ENCODE measurements at places on chromosomes 5 and 9. TPM values are rescaled to one million over a fixed set of nuclear protein-coding genes. Genes with fewer than 3 reads are reported as not detected.
A peak's percentile ranks its signal among the peaks of the same experiment; 100 is the strongest.

GRCh38 chr9:129176701-129177442 is 1.2 kb downstream of the IER5L start:
- DNase-seq, result no peak

- DNase-seq, result peak; percentile 24
Measured at GRCh38 chr9:100554935-100555401, 22.9 kb upstream of the CAVIN4 start.

DNA sequence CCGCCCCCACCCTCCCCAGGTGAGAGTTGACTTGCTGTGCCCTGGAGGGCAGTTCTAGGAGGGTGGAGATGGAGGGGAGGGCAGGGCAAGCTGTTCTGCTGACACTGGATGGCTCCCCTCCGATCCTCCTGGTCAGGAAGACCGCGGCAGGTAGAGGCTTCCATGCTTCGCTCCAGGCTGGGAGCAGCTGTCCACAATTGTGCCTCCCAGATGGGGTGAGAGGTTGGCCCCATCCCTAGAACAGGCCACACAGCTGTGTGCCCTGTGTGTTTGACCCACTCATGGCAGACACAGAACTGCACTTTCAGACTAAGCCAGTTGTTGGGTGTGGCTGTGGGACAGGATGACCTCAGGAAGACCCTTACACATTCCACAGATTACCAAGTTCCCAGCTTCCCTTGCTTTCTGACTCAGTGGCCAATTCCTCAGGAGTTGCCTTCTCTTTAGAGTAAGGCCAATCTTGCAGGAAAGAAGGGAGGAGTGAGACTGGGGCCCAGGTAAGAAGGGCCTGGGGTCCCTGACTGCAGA is 72.1 kb upstream of the HSPA9 start:
- DNase-seq, result no peak

GRCh38 chr5:5558638-5559527 is 136.4 kb downstream of the ICE1 start:
- DNase-seq, result no peak

- no peak for DNase-seq
Measured at GRCh38 chr5:146772881-146773466, 105.6 kb downstream of the PPP2R2B start.

DNA sequence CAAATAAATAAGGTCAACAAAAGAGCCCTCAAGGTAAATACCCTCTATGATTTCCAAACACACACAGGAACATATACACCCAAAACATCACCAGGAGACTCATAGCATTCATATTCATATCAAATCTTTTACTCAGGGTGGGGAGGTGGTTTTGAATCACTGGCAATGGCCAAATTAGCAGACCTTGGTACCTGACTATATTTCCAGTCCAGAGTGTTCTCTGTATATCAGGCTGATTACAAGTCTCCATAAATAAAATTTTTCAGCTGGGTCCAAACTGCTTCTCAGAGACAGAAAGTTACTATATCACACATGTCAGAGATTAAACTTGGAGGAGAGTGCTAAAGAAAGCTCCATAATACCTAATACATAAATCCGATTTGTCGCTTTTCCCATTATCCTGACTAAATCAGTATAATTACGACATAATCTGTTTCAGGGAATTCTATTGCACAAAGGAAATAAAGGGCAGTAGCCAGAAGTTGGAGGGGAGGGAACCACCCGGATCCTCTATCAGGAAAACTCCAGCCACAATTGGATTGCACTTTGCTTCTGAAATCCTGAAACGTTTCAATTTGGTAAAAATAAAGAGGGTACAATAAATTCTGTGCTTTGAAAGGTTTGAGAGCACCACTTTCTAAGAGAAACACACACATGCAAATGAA is 7.0 kb upstream of the GOLGA1 start:
- no peak for DNase-seq

DNA sequence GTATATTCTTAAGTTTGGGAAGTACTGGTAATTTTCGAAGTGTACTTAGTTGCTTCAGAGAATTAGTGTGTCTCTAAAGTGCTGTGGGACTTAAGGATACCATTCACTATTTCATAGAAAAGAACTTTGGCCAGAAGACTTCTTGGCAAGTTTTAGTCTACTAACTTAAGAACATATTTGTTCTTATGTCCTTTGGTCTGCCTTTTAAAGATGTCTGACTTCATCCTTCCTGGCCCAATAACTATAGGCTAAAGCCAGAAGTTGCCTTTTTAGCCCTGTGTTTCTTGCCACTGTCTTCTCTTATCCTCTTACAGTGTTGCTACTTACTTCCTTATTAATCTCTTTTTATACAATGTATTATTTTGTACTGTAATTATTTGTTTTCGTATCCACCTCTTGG is 6.3 kb downstream of the RBM27 start:
- no peak for DNase-seq

- no peak for DNase-seq
Measured at GRCh38 chr5:122921826-122922225, 76.4 kb downstream of the SNX24 start.

GRCh38 chr9:137045294-137046087 is 486 bp downstream of the NPDC1 start:
- DNase-seq, result no peak

DNA sequence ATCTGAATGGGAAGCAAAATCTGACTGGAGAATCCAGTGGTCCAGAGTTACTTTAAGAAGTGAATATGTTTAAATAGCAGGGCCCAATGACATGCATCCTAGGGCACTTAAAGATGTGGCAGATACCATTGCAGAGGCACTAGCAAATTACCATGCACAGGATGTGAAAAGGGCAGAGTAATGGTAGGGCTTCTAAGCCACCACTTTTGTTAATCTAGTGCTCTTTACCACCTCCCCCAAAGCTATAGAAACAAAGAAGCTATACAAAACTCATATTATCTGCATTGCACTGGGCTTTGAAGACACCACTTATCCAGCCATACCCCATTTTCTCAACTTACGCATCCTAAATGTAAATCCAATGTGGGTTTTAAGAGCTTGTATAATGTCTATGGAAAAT is 81.2 kb downstream of the ZCCHC7 start:
- no peak for DNase-seq

DNA sequence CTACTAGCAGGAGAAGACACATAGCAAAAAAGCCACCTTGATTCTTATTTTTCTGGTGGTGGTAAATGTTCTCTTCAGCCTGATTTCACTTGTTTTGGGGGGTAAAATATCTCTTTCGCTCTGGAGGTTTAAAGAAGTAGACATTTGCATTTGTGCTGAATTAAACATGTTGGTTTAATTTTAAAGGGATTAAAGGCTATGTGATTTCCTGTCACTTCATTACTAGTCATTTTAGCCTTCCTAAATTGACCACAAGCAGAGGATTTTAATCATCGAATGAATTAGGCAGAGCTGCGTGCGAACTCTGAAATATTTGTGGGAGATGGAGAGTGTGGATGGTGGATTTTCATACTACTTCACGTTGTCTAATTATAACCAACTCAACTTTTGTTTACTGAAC is 4.8 kb downstream of the RASGRF2 start:
- DNase-seq, result no peak

DNA sequence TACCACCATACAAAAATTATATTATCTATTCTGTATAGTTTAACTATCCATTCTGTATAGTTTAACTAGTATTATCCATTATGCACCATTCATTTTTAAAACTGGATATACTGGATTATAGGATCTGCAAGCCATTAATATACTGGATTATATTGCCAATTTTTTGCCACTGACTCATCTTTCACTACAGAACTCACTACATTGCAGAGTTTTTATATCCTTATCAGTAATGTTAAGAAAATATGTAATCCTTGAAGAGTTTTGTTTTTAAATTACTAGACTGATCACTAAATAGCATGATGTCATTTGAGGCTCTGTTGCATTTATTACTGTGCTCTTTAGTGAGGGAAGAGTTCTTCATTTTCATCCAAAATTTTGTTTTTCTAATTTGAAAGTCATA is 109.8 kb upstream of the SNX2 start:
- DNase-seq, result no peak

DNA sequence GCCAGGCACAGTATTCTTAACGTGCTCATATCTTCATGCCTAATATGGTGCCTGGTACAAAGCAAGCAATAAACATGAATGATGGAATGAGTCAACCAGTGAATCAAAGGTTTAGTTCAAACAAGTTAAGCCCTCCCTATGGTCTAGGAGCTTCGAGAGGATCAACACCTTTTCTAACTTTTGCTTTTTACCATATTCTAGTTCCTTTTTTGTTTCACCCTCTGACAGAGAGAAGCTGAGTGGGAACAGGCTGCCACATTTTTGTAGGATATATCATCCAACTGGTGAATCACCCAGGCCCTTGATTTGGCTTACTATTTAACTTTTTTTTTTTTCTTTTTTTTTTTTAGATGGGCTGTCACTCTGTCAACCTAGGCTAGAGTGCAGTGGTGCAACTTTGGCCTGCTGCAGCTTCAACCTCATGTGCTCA is 39.3 kb upstream of the TNC start:
- DNase-seq, result no peak

GRCh38 chr5:82105457-82105856 is 133.6 kb downstream of the ATG10 start:
- DNase-seq, result no peak

GRCh38 chr9:111298731-111299598 is 31.1 kb downstream of the OR2K2 start:
- DNase-seq, result peak; percentile 26

DNA sequence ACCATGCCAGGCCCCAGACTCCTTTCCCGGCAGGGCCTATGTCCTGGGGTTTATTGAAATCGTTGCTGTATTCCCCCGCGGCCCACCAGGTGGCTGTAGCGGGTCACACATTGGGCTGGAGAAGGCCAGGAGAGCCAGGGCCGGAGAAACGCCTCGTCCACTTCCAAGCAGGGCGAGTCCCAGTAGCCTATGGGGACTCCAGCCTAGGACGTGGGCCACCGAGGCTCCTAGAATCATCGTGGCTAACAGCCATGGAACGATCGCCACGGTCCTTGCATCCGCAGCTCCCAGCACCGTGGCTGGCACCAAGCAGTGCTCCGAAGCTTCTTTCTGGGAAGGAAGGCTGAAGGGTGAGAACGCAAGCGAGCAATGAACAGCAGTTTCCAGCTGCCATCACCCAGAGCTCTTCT is 87.7 kb downstream of the ENTREP1 start:
- peak; percentile 72 for DNase-seq

DNA sequence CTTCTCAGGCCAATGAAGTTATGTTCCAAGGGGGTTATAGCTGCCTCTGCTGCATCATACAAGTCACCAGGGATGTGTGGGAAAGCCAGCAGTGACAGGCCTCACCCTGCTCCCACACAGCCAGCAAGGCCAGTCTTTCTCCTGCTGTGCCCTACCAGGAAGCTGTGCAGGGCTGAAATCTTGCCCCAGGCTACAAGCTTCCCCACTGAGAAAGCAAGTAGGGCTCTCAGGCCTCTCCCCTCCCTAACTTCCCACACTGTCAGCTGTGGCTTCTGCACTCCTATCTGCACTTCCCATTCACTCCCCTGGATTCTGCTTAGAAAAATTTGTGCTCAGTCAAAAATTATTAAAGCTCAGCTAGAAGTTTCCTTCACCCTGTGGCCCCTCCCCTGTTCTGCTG is 611.2 kb upstream of the ZNF608 start:
- no peak for DNase-seq

DNA sequence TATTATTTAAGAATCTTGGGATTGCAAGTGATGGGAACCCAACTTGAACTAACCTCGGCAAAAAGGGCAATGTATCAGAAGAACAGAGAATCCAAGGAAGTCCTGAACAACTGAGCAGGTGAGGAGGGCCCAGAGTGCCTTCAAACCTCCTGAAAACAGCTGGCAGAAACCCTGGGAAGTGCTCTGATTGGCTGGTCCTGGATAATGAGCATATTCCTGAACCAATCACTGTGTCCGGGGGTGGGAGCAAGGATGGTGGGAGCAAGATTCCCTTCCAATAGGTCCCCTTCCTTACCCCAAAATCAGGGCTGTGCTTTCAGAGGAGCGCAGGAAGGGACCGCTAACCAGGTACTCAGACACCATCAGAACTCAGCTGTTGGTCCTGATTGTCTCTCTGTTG is 31.9 kb upstream of the TBC1D2 start:
- DNase-seq, result no peak

DNA sequence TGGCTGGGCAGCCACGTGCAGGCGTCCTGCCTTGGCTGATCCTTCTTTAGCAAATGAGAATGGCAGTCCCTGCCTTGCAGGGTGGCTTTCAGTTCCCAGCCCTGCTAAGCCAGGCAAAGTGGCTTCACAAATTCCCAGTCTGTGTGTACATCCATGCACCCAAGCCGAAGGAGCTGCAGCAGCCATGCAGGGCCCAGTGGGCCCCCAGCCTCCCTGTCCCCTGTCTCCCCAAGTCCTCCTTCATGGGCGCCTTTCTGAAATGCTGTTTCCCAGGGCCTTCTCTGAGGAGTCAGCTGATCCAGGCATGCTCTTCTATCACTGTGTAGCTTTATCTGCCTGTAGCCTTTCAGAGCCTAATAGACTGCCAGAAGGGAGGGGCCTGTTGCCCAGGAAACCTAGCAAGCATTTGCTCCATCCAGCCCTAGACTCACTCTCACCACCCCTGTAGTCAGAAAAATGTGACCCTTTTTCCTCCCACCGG is 47.4 kb upstream of the SHC3 start:
- DNase-seq, result peak; percentile 38

- DNase-seq, result no peak
Measured at GRCh38 chr5:64384765-64385164, 121.0 kb upstream of the RGS7BP start.

GRCh38 chr5:138463419-138464007 is 1.8 kb upstream of the EGR1 start:
- DNase-seq, result no peak

- DNase-seq, result no peak
Measured at GRCh38 chr9:69946800-69947437, 96.7 kb upstream of the MAMDC2 start.

DNA sequence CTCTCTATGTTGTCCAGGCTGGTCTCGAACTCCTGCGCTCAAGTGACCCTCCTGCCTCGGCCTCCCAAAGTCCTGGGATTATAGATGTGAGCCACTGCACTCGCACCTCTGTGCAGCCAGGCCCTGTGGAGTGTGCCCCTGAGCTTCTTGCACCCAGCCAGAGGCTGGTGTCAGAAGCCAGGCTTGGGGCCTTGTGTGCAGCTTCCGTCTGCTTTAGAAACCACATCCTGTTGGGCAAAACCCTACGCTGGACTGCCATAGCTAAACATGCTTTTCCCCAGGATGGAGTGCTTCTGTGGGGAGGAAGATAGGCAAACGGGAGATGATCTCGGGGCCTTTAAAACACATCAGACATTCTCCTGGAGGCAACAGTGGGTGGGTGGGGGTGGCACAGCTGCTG is 40.1 kb downstream of the PRRT1B start:
- no peak for DNase-seq

GRCh38 chr9:93244101-93244500 is 60.2 kb downstream of the WNK2 start:
- no peak for DNase-seq

Gene CNOT8
- total RNA-seq, result 57.3 TPM

Gene PCDHA7
- total RNA-seq, result 0.89 TPM

Gene SMIM33
- total RNA-seq, result 0.17 TPM

Gene CATSPER3
- total RNA-seq, result 1.0 TPM

Gene HIGD2A
- total RNA-seq, result 125 TPM

Gene SHC3
- total RNA-seq, result 1.7 TPM

Gene SAXO1
- 0.03 TPM for total RNA-seq

Gene PCSK5
- total RNA-seq, result 78.9 TPM

Gene WNT8A
- not detected for total RNA-seq

Gene ENTREP1
- 10.1 TPM for total RNA-seq

Gene SNCAIP
- total RNA-seq, result 2.4 TPM
